Sigmoid colon (tissue), 7 donors: ENCODE measurements at places on chromosomes 7 and 10. TPM values are rescaled to one million over a fixed set of nuclear protein-coding genes. Genes with fewer than 3 reads are reported as not detected.
A peak's percentile ranks its signal among the peaks of the same experiment; 100 is the strongest.

DNA sequence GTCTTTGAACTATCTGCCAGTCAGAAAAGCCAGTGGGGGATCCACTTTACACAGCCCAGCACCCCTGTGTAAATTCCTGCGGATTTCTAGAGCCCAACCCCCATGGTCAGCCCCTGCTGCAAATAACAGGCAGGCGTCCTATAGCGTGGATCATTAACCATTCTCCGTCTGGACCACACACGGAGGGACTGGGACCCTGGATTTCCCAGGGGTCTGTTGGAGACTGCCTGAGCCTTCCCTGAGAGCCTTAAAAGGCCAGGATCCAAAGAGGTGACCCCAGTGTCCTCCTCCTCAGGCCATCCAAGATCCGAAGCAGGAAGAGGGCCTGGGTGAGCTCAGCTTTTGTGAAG lies 11.2 kb upstream of the GRID1 start:
- peak; percentile 28 for DNase-seq

- DNase-seq = peak; percentile 64
These were observed 5.0 kb downstream of the LRRC27 start for GRCh38 chr10:132336919-132337407.

Gene MGMT
- 26.0 TPM for total RNA-seq

Gene ZNF727
- total RNA-seq = 1.8 TPM

Gene NEUROD6
- total RNA-seq = not detected

DNA sequence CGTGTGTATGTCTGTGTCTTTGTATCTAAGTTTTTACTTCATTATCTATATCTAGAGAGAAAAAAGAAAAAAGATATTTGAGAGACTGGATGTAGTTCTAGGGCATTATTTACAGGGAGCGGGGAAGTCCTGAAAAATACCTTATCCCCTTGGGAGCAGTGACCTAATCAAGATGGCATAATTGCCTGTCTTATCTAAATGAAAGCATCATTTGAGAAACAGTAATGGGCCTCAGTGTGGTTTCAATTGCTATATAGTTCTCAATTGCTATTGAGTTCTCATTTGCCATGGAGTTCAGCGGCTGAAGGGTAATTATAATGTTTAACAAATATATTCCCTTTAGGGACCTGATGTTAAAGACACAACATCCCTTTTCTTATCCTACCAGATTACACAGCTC lies 216.5 kb downstream of the PLXNA4 start:
- DNase-seq = no peak

DNA sequence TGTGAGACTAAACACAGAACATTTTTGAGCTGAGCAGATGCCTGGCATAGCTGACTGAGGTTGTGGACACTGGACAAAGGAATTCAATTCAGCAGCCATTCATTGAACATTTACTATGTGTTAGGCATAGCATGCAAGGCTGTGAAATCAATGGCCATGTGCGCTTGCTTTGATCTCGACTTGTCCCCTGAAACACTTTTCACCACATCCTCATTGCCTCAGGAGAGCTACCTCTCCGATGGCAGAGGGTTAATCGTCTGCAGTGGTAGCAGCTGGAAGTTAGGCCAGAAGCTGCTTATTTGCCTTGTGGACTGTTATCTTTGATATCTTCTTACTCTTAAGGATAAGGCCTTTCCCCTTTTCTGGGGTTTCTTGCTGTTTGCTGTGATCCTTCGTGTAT lies 297.8 kb downstream of the AUTS2 start:
- DNase-seq = no peak

DNA sequence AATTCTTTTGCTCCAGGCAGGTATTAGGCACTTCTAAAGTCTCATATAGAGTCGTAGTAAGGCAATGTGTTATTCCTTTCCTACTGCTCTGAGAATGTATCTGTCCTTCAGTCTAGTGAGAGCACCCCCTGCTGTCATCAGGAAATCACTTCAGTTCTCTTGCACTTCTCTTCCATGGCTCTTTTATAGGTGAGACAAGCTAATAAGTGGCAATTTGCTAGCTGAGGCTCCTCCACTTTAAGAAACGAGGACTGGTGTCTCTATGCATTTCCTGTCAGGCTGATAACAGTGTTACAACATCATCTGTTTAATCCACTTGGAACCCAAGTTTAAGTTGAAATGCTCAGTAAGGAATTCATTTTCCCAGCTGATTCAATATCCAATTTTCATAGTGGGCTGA lies 350.6 kb downstream of the TFEC start:
- DNase-seq = no peak

DNA sequence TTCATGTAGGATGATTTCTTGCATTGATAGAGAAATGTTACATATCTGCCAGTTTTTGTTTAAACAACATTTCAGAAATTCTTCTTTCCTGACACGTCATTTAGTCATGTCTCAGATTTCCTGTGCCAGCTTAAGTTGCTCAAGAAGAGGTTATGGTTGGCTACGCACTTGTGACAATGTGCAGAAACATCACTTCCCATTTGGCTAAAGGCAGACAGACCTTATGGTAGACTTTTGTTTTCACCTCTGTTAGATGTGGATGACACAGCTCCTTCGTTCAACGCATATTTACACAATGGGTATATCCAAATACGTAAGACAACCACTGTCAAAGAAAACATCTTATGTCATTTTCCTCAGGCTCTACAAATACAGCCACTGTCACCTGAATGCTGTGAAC lies 125.8 kb downstream of the DOCK4 start:
- no peak for DNase-seq

Gene STRIP2
- 0.71 TPM for total RNA-seq

Gene HYAL4
- not detected for total RNA-seq

DNA sequence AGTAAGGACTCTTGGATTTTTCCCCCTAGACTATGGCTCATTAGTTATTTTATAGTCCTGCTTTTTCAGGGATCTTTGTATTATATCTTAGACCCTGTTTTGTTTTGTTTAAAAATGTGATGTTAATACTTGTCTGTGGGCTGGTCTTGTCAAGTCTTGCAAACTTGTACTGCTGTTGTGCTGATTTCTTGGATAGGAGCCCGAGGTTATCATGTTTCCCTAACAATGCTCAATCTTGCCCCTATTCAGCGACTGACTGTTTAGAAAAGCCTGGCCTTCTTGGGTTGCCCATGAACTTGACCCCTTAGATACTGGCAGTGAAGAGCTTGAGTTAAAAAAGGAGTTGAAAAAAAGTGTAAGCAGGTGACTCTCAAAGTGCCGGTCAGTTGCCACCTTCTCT lies 115.7 kb downstream of the KIAA1217 start:
- DNase-seq = no peak

GRCh38 chr10:58853668-58854067 lies 322.8 kb upstream of the PHYHIPL start:
- DNase-seq = no peak

- DNase-seq = peak; percentile 82
These were observed 4.5 kb downstream of the KAZALD1 start for GRCh38 chr10:101066146-101066895.
